ENCODE measurements at places on chromosomes 2 and 18.

- no peak for DNase-seq
Observed at GRCh38 chr2:40719414-40719813, 267.5 kb upstream of the SLC8A1 start.

DNA sequence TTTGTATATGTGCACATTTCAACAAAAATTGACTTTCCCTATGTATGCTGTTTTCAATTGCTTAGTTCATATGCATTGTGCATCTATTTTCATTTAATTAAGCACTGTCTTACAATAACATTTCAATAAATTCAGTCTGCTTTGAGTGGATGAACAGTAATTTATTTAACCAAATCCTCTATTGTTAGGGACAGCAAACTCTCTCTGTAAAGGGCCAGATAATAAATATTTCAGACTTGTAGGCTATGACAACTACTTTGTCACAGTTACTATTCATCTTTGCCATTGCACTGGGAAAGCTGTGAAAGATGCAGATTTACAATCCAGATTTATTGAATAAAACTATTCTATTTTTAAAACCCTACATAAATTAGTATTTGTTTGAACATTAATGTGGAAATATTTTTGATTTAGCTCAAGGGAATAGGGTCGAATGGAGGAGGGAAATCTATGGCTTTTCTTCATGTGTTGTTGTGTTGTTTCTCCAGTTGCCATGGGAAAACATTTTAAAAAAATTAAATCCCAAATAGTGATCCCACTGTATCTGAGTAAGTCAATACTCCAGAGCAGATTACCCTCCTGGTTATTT is 14.2 kb upstream of the RAB27B start:
- DNase-seq: no peak

- DNase-seq: no peak
Observed at GRCh38 chr2:183089192-183089851, 10.8 kb downstream of the DUSP19 start.

GRCh38 chr2:215828528-215829184 is 184.7 kb downstream of the MREG start:
- DNase-seq: peak; percentile 5

- DNase-seq: no peak
Observed at GRCh38 chr2:236977063-236977851, 108.4 kb upstream of the COPS8 start.

DNA sequence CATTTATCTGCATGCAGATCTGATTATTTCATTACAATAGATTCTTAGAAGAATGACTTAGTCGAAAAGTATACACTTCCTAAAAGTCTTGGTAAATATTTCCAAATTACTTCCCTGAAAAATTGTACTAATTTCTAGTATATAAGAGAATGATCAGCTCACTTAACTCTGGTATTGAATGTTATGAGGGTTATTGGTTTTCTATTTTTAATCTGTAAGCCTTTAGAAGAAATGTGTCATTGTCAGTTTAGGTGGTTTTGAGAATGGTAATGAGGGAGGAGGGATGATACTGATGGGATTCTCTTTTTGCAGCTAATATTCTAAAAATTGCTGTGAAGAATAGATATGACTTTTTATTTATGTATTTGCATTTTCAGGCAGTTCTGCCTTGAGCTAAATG is 23.9 kb downstream of the MOB4 start:
- no peak for DNase-seq

GRCh38 chr2:154452906-154453493 is 245.5 kb upstream of the KCNJ3 start:
- DNase-seq: no peak

- DNase-seq: no peak
Observed at GRCh38 chr2:7594211-7594610, 677.0 kb downstream of the RNF144A start.

- DNase-seq: no peak
Observed at GRCh38 chr2:141226560-141226959, 904.3 kb downstream of the LRP1B start.

GRCh38 chr18:961644-962355 is 57.1 kb downstream of the ADCYAP1 start:
- peak; percentile 27 for DNase-seq

GRCh38 chr2:98269274-98269673 is 77.0 kb upstream of the CNGA3 start:
- no peak for DNase-seq

DNA sequence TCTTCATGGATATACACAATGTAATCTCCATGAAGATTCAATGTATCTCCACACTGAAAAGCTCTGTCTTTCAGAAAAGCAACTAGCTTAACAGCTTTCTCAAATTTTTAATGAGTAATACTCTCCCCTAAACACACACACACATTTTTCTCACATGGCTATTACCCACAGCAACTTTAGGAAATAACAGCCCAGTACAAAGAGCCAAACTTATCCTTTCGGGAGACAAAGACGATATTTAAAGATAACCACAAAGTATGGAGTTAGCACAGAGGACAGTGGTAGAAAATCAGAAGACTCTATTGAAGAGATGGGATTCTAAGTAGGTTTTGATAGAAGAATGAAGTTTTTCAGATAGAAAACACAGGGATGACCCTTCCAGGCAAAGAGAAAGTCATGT is 394.9 kb upstream of the TRIB2 start:
- DNase-seq: no peak

DNA sequence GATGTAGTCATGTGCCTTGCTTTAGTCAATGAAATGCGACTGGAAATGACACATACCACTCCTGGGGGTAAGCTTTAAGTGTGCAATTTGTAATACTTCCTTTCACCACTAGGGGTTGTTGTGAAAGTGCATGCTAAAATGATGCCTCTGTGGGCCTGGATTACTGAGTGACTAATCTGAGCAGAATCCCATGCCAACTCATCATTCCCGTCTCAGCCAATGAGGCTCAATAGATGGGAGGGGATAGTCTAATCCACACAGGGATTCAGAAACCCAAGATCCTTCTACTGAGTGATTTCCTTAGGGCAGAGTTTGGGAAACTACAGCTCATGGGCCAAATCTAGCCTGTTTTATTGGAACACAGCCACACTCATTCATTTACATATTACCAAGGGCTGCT is 54.0 kb downstream of the HRH4 start:
- DNase-seq: no peak

GRCh38 chr2:26883956-26884355 is 36.0 kb downstream of the DPYSL5 start:
- no peak for DNase-seq

DNA sequence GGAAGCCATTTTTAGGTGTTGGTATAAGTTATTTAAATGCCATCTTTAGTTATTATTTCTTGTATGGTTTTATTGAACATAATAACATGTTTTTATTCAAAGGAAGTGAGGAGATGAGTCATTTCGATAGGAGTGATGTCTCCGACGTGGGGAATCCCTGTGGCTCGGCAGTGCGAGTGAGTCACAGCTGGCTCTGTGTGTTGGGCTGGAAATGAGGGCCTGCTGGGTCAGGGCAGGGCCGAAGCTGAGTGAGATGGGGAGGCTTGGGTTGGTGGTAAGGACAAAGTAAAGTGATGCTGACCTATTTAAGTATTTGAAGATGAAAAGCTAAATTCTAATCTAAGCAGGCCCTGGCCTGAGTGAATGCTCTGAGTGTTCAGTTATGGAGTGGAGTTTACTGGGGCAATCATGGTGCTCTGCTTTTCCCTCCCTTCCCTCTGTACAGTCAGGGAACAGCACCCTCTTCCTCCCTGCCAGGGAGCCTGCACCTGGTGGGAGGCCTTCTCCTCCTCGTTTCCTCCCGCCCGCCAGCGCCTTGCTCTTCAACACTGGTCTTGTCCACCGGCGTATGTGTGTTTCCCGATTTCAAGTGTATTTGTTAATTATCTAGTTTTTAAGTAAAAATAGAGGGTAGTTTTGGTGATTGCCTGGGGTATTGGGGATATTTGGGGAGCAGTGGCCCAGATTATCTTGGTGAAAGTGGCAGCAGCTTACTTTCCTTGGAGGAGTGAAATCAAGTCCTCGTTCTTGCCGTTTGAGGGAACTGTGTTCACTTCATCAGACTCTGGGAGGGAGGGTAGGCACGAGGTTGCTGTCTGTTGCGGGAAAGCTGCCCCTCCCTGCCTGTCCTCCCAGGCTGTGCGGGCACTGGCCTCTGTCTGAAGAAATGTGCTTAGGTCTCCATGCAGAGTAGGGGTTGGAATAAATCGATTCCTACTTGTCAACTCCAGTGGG is 157.0 kb downstream of the LDLRAD4 start:
- peak; percentile 72 for DNase-seq

DNA sequence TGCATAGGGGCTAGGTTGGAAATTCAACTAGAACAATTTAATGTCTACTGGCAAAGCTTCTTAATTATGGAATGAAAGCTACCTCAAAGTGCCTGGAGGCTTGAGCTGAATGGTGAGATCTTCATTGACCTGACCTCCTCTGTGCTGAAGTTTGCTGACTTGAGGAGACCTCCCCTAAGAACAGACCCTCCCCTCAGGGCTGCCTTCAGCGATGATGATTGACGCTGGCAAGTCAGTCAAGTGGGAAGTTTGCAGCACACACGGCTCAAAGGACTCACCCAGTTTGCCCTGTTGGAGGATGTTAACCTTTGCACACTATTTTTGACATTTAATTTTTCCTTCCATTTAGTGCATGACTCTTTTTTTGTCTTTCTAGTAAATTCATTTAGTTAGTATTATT is 17.2 kb upstream of the POLE4 start:
- no peak for DNase-seq

DNA sequence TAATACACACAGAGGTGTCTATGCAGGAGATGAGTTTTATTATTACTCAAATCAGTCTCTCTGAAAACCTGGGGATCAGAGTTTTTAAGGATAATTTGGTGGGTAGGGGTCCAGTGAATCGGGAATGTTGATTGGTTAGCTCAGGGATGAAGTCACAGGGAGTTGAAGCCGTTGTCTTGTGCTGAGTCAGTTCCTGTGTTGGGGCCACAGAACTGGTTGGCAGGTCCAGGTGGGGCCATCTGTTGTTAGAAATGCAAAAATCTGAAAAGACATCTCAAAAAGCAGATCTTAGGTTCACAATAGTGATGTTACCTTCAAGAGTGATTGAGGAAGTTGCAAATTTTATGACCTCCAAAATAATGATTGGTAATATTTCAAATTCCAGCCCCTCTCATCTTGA is 86.9 kb downstream of the VSNL1 start:
- no peak for DNase-seq

GRCh38 chr2:235832941-235833340 is 335.2 kb downstream of the GBX2 start:
- no peak for DNase-seq

DNA sequence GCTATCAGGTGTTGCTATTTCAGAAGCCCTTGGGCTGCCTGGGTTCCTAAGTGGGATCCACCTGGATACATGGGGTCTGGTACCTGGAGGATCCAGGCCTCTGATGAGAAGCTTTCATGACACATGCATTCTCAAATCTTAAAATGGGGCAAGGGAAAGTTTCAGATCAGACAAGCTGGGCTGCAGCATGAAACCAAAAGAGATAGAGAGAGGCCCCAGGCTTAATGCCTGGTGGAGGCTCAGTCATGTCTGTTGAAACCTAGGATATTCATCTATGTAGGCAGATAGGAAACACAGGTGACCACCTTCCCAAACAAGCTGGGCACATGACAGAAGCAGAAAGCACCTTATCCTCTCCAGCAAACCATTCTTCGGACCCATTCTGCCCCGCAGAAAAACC is 18.8 kb upstream of the PLB1 start:
- DNase-seq: no peak

DNA sequence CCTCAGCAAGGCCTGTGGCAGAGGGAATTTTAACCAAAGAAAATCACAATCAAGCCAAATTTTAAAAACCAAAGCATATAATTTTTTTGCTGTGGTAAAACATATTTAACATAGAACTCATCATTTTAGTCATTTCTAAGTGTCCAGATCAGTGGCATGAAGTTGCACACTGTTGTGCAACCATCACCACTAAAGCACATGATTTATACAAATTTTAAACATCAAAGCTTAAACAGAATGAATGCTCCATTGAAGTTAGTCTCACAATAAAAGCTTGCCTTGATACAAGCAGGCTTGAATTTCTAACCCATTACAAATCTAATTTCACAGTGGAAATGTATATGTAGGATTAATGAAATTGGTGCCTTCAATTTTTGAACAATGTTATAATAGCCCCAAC is 31.2 kb downstream of the FTCDNL1 start:
- no peak for DNase-seq

DNA sequence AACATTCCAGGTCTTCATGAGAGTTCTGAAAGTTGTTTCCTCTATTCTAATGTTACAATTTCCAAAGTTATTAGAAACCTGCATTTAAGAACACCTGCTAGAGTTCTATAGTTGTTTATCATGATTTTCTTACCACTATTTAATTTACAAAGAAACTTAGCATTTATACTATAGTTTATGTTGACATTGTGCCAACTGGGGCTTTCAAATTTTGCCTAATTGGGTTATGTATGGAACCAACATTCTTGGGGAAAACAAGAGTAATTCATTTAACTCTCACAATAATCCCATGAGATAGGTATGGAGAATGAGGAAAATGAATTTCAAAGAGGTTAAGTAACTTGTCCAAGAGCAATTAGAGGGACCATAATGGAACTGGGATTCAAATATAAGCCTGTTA is 28.8 kb upstream of the ADCYAP1 start:
- DNase-seq: no peak

- no peak for DNase-seq
Observed at GRCh38 chr2:129458436-129458835, 521.0 kb upstream of the RAB6C start.

DNA sequence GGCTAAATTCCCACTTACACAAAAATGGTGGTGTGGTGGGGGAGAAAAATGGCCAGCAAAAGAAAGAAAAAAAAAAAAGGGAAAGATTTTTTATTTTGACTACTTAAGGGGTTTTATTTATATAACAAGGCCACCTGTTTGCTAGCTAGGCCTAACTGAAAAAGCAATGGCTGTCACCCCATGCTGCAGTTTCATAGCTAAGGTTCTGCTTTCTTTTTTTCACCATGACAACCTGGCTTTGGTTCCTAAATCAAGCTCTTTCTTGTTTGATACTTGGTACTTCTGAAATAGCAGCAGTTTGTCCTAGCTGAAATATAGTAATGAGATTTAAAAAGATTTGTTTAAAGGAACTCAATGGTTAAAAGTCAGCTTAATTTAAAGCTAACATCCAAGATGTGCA is 433.2 kb upstream of the MEX3C start:
- no peak for DNase-seq

- DNase-seq: no peak
Observed at GRCh38 chr18:70059684-70060083, 112.0 kb upstream of the CD226 start.

- DNase-seq: peak; percentile 24
Observed at GRCh38 chr2:26396734-26397298, 4.9 kb upstream of the DRC1 start.

- DNase-seq: no peak
Observed at GRCh38 chr18:34915046-34915445, 126.2 kb upstream of the MAPRE2 start.
